Activated naive CD4-positive, alpha-beta T cell treated with anti-CD3 and anti-CD28 coated beads, Interleukin-2, amount 50 U/mL, for 16 hours (primary cell): ENCODE measurements at places on chromosomes 7 and 10.

DNA sequence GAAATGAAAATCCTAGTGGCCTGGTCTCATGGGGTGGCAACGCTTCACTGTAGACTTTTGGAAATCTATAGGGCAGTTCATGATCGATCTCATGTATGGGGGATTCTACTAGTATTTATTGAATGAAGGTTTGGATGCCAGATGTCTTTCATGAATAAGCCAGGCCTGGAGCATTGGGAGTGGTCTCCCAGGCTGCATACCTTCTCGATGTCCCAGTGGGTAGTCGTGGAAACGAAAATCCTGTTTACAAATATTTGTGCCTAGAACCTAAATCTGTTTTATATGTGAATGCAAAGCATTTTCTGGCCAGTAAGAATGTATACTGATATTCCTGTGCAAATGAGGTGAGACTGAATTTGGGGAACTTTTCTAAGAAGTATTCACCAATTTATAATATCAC, 105.0 kb upstream of the C1QL3 start:
- DNase-seq, result no peak

GRCh38 chr10:23196915-23197314, 4.8 kb downstream of the PTF1A start:
- no peak for DNase-seq

- DNase-seq, result peak; percentile 52
Observed at GRCh38 chr10:124722798-124723783, 21.1 kb downstream of the FAM53B start.

GRCh38 chr10:86316990-86317389, 49.6 kb downstream of the GRID1 start:
- no peak for DNase-seq

DNA sequence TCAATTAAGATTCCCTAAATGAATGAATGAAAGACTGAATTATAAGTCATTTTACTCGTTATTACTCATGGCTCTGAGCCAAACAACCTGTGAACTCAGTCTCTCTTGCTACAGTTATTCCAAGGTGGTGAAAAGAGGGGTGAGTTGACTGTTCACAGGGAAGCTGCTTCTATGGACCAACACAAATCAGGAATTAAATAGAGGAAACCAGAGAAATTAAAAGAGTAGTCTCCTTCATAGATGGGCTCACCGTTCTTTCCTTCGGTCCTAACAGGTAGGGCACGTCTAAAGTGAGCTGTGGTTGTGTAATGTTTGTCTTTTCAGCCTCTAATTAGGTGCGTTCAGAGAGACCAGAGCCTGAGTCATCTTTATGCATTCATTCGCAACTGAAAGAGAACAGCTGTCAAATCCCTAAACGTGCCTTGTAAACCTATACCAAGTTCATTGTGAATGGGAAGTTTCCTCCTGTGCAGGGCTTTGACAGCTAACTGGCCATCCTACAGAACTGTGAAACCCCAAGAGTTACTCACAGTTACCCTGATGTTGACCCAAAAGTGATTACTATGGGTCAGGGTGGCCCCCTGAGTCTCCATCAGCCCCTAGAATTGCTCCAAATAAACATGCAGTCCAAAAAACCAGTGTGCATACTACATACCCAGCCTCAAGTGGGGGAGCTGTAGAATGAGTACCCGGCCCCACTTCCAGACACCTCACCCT, 18.2 kb upstream of the C10orf53 start:
- no peak for DNase-seq
